ENCODE measurements at places on chromosomes 1 and 21.

DNA sequence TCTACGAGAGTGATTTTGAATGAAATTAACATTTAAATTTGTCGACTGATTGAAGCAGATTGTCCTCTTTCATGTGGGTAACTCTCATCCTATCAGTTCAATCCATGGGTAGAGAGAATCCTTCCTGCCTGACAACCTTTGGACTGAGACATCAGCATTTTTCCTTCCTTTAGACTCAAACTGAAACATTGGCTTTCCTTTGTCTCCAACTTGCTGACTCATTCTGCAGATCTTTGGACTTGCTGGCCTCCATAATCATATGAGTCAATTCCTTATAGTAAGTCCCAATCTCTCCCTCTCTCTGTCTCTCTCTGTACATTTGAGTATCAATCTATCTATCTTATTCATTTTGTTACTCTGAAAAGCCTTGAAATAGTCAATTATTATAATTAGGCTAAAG is 416.7 kb downstream of the LRRIQ3 start:
- DNase-seq, result no peak

DNA sequence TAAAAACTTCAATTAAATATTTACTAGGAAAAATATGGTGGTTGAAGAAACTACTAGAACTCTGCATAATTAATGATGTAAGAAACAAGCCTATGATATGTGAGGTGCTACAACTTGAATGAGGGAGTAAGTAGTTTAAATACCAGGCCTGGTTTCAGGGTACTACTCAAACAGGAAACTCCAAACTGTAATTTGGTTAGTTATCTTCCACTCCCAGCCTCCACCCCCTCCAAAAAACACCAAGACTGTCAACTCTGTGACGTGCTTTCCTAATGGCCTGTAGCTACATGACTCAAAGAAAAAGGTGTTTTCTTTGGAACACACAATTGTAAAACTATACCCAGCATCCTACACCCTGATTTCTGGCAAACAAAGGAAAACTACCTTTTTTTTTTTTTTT is 55.9 kb upstream of the RCC1 start:
- DNase-seq, result no peak

GRCh38 chr1:226639631-226640061 is 91.1 kb downstream of the STUM start:
- no peak for DNase-seq

DNA sequence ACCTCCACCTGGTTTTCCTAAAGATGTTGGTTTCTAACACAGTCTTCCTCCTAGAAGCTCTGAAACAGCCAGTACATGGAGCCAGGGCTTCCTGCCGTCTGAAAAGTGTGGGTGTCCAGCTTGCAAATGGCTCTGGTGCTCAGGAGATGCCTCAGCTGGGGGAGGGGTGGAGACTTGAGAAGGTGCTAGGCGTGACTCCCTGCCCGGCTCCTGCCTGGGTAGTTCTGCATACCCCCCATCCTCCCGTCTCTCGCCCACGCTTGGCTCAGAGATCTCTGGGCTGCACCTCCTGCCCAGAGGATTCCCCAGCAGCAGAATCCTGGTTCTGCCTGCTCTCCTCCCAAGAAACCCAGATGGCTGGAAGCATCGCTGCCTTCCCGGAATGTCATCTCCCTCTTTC is 16.9 kb downstream of the STUM start:
- DNase-seq, result no peak

DNA sequence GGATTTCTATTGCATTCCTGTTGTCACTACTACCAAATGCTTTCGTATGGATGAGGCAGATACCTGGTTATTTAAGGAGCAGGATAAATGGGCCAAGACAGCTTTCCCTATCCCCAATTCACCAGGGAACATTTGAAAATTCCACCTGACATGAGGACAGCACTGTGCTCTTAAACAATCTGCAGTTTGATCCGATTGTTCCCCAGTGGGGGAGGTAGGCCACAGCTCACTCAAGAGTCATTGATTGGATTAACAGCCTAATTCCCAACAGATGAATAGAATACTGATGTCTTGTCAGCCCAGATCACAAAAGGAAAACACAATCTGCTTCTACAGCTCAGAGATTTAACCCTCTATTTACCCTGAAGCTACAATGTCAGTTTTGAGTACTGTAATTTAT is 123.9 kb downstream of the LHX4 start:
- no peak for DNase-seq

DNA sequence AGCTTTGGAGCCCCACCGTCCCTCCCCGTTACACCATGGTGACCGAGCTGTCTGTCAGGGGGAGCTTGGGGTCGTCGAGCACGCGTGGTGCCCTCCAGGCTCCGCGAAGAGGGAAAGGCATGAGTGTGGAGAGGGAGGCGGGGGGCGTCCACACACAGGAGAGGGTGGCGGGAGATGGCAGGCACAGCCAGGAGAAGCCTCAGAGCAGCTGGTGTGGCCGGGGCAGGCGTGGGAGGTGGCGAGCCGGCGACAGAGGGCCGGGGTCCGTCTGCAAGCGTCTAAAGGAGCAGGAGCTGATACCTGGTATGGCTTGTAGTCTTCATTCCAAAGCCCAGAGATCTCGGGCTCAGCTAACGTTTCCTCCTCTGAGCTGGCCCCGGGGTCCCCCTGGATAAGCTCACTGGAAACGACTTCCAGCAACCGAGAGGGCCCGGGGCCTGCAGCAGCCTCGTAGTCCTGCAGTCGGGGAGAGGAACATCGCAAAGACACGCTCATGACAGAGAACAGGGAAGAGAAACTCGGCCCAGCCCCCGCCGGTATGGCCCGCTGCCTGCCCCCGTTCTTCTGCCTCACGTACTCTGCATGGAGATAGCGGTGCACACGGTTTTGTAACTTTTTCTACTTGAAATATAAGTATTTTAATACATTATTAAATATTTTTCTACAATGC is 37.4 kb downstream of the CFAP74 start:
- DNase-seq, result no peak
